Stimulated activated CD8-positive, alpha-beta memory T cell treated with anti-CD3 and anti-CD28 coated beads, Interleukin-4, amount 100 ng/mL, for 4 hours (primary cell): ENCODE measurements at places on chromosomes 4 and X.

GRCh38 chrX:49892542-49892941, 13.3 kb downstream of the USP27X start:
- no peak for DNase-seq

DNA sequence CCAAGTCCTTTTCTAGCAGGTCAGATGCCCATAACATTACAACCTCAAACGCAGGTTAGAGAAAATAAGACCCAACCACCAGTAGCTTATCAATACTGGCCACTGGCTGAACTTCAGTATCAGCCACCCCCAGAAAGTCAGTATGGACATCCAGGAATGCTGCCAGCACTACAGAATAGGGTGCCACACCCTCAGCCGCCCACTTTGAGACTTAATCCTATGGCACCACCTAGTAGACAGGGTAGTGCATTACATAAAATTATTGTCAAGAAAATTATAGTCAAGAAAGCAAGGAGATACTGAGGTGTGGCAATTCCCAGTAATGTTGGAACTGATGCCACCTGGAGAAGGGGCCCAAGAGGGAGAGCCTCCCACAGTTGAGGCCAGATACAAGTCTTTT, 19.9 kb upstream of the TRIM61 start:
- no peak for DNase-seq

GRCh38 chr4:2472187-2472586, 3.3 kb downstream of the RNF4 start:
- DNase-seq = no peak

- DNase-seq = no peak
Observed at GRCh38 chr4:57966987-57967760, 857.0 kb upstream of the IGFBP7 start.

GRCh38 chrX:132022967-132023895, at the start of gene STK26:
TSS of gene STK26 (plus strand) at chrX:132023302. CDS start at chrX:132023618, 316 bp downstream.
- DNase-seq = peak; percentile 35

- no peak for DNase-seq
Observed at GRCh38 chr4:13920901-13921300, 293.4 kb upstream of the BOD1L1 start.
